ENCODE measurements at places on chromosomes 1 and 21.

GRCh38 chr1:16967095-16967575, 13.3 kb downstream of the MFAP2 start:
- DNase-seq, result no peak

DNA sequence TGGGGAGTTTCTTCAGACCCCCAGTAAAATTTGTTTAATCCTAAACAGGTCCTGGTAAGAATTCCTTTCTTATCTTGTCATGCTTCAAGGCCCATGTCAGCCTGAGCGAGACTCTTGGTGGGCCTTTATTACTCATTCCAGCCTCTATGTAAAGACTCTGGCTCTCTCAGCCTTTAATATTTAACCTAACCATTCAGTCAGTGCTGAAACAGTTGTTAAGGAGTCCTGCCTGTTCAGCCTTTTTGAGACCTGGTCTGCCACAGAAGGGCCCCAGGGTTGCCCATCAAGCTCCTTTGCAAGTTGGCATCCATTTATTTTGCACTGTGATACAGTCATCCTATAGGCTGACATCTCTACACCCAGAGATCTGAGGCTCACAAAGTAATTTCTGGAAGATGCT, 107.7 kb upstream of the VANGL1 start:
- DNase-seq, result no peak

DNA sequence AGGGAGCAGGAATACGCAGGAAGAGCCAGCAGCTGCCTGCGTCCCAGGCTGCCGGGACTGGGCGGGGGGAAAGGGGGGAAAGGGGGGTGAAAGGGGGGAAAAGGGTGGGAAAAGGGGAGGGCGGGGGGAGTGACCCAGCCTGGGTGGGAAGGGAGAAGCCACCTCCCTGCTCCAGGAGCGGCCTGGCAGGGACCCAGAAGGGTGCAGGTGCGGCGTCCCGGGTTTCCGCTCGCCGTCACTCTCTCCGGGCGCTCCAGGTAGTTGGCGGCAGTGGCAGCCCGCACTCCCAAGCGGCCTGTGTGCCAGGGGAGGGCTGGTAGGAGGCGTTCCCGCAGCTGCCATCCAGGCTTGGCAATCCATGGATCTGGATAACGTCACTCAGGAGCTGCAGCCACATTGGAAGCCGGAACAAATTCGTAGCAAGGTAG, 141.0 kb upstream of the NGF start:
- no peak for DNase-seq

- no peak for DNase-seq
Observed at GRCh38 chr1:180157576-180158057, 2.9 kb downstream of the QSOX1 start.

GRCh38 chr21:34182436-34182835, 109.1 kb downstream of the MRPS6 start:
- DNase-seq, result no peak

DNA sequence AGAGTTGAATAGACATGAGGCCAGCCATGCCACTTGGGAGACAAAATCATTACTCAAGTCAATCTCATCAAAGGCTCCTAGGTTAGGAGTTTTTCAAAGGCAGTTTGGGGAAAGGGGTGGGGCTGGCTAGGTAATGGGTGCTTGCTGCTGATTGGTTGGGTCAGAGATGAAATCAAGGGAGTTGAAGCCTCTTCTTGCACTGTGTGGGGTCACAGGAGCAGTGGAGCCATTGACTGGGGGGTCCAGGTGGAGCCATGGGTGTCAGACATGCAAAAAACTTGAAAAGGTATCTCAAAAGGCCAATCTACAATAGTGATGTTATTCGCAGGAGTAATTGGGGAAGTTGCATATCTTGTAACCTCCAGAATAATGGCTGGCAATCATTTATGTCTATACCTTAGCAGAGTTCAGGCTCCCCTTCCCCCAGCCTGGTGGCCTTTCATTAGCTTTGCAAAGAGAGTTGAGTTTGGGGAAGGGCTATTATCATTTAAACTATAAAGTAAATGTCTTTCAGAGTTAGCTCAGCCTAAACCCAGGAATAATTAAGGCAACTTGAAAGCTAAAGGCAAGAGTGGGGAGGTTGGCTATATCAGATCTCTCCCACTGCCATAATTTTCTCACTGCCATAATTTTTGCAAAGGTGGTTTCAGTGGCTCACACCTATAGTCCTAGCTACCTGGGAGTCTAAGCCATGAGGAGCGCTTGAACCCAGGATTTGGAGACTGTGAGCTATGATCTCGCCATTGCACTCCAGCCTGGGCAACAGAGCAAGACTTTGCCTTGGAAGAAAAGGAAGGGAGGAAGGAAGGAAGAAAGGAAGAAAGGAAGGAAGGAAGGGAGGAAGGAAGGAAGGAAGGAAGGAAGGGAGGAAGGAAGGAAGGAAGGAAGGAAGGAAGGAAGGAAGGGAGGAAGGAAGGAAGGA, 7.8 kb upstream of the PINK1 start:
- no peak for DNase-seq
